Renal cortex interstitium (tissue), 15 donors: ENCODE measurements at places on chromosomes 4 and X. TPM values are rescaled to one million over a fixed set of nuclear protein-coding genes. Genes with fewer than 3 reads are reported as not detected.

DNA sequence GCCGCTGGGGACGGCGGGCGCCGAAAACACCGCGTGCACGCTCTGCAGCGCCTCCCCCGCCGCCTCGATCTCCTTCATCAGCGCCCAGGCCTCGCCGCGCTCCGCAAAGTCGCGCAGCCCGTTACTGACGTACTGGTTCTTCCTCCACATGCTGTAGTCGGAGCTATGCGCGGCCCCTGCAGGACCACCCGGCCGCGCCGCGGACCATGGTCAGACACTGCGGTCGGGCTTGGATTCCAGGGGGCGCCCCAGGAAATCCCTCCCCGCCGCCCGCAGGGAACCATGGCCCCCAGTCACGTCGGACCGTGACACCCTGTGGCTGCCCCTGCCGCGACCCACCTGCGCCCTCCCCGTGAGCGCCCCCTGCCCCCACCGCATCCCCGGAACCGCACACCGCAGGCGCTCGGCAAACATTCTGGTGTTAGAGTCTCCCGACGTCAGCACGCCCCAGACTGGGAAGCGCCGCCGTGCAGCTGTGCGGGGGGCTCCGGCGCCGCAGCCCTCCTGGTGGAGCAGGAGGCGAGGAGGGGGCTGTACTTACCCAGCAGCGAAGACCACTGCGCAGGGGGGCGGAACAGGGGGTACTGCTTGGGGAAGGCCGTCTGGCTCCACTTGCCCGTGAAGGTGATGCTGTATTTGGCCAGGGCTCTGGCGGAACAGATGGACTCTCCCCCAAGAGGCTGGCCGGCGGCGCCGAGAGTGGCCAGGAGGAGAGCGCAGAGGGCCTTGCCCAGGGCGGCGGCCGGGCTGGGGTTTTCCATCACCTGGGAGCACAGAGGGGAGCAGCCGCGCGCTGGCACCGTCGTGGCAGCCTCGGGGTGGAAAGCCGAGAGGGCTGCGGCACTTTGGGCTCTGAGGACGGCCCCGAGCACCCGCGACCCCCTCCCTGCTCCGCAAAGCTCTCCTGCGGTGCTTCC lies 814 bp downstream of the SPON2 start:
- no peak for DNase-seq

TSPAN5 gene
- polyA plus RNA-seq, result 32.8 TPM

PNMA6A gene
- 13.6 TPM for polyA plus RNA-seq

TECRL gene
- polyA plus RNA-seq, result not detected

FAAH2 gene
- polyA plus RNA-seq, result 16.1 TPM

- DNase-seq, result no peak
Measured at GRCh38 chr4:124754681-124755080, 42.1 kb upstream of the ANKRD50 start.

XK gene
- polyA plus RNA-seq, result 1.0 TPM
